Naive thymus-derived CD8-positive, alpha-beta T cell (primary cell): ENCODE measurements at places on chromosomes 2 and 18. TPM values are rescaled to one million over a fixed set of nuclear protein-coding genes. Genes with fewer than 3 reads are reported as not detected.

DNA sequence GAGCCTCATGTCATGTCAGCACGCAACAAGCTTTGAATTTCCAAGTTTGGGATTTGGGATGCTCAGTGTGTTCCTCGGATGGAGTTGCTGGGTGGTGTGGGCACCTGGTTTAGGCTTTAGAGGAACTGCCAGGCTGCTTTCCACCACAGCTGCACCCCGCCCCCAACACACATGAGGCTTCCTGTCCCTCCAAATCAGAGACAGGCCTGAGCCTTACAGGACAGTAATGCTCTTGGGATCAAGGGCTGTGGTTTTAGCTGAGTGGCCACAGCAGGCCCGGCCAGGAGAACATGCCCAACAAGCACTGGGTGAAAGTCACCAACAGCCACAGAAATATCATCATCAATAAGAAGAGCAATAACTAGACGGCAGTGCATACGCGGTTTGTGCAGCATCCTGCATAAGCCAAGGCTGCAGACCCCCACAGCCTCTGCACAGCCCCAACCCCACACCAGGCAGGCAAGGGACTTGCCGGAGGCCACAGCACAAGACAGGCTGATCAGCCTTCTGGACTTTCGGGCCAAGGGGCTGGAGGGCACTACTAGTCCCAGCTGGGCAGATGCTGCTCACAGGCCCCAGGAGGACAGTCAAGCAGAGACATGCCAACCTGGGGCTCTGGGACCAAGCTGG lies 29.7 kb upstream of the GPC1 start:
- DNase-seq, result no peak

DNA sequence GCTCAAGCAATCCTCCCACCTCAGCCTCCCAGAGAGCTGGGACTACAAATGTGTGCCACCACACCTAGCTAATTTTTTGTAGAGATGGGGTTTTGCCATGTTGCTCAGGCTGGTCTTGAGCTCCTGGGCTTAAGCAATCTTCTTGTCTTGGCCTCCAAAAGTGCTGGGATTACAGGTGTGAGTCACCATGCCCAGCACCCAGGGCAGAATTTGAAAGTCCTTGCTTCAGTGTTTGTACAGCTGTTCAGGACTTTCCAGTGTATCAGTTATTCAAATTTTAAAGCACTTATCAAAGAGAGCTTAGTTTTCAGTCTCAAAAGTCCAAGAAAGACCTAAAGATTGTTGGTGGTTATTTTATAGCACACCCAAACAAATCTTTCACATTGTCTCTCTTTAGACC lies 43.6 kb upstream of the VPS54 start:
- no peak for DNase-seq

DNA sequence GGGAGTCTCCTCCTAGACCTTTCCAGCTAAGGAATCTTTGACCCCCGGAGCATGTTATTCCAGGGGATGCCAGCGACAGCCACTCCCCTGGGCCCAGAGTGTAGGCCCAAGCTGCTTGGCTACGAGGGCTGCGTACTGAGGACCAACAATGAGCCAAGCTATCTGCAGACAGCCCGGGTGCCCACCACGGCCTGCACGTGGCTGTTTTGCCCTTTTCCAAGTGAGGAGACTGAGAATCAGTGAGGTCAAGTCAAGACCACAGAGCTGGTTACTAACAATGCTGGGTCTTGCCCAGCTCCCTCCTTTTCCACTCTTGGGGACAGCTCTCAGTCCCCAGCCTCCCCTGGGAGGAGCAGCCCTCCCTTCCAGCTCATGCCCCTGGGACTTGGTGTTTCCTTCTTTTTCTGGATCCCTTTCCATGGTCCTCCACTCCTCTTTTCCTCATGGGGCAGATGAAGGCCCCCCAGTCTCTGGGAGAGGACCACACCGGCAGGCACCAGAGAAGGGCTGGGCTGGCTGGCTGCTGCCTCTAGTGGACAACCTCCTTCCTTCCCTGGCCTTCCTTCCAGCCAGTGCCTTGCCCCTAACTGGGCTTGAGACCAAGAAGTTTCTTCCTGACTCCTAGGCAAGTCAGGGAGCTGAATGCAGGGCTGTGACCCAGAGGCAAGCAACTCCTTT lies 550 bp upstream of the MALL start:
- no peak for DNase-seq

DNA sequence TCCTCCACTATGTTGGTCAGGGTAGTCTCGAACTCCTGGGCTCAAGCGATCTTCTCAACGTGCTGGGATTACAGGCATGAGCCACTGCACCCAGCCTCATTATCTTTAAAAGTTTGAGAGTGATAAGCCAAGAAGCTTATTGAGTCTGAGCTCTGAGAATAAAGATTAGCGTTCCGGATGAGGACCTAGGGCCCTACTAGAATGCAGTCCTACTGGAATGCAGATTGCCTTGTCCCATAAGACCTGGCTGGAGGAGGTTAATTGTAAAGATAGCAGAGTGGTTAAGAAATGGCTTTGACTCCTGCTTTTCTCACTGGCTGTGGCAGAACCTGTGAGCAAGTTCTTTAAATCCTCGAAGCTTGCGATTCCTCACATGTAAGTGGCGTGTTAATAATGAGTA lies 4.0 kb downstream of the VWA3B start:
- DNase-seq, result no peak

NPHP1 gene
- polyA plus RNA-seq, result 1.6 TPM

- no peak for DNase-seq
These were observed 31.4 kb downstream of the CAPN13 start for GRCh38 chr2:30775833-30776232.

DNA sequence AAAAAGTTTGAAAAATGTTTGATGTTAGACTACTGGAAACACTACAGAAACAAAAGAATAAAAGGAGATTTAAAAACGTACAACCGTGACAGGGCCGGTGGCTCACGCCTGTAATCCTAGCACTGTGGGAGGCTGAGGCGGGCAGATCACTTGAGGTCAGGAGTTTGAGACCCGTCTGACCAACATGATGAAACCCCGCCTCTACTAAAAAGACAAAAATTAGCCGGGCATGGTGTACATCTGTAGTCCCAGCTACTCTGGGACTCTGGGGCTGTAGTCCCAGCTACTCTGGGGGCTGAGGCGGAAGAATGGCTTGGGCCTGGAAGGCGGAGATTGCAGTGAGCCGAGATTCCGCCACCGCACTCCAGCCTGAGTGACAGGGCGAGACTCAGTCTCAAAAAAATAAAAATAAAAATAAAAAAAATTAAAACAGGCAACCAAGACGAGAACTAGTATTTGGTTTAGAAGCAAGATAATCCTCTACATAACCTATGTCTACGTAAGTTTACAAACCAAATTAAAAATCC lies 5.8 kb downstream of the SP3 start:
- DNase-seq, result no peak

PELI1 gene
- polyA plus RNA-seq, result 5.8 TPM

- no peak for DNase-seq
These were observed 774.3 kb upstream of the HS6ST1 start for GRCh38 chr2:129092956-129093355.

GRCh38 chr2:105972246-105972645 lies 221.9 kb downstream of the UXS1 start:
- DNase-seq, result no peak

- no peak for DNase-seq
These were observed 279.9 kb upstream of the NCKAP5 start for GRCh38 chr2:133848111-133848649.
